Stromal cell of bone marrow (primary cell): ENCODE measurements at places on chromosomes 4 and X.

GRCh38 chrX:65451663-65452062 lies 82.9 kb downstream of the LAS1L start:
- peak; percentile 1 for DNase-seq

- DNase-seq = no peak
Observed at GRCh38 chr4:84932462-84932861, 34.0 kb downstream of the WDFY3 start.

- DNase-seq = no peak
Observed at GRCh38 chr4:32417113-32417704, 1697.0 kb downstream of the PCDH7 start.

- DNase-seq = peak; percentile 55
Observed at GRCh38 chr4:86367577-86367976, 7.7 kb upstream of the MAPK10 start.

GRCh38 chr4:15990570-15991285 lies 27.8 kb upstream of the FGFBP2 start:
- no peak for DNase-seq

DNA sequence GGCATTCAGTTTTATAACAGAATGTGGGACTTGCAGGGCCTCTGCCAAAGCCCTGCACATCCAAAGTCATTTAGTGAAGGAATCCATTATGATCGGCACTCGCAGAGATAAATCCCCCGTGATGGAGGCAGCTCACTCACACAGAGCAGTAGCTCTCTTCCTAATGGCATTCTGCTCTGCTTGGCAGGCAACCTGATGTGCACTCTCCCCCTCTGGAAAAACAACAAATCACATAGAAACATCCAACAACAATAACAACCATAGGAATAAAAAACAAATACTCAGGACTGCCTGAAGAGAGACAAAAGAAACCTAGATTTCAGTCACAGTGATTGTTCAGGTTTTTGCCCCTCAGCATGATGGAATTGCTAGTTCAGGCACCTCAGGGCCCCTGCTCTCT lies 59.7 kb downstream of the NAA11 start:
- no peak for DNase-seq

DNA sequence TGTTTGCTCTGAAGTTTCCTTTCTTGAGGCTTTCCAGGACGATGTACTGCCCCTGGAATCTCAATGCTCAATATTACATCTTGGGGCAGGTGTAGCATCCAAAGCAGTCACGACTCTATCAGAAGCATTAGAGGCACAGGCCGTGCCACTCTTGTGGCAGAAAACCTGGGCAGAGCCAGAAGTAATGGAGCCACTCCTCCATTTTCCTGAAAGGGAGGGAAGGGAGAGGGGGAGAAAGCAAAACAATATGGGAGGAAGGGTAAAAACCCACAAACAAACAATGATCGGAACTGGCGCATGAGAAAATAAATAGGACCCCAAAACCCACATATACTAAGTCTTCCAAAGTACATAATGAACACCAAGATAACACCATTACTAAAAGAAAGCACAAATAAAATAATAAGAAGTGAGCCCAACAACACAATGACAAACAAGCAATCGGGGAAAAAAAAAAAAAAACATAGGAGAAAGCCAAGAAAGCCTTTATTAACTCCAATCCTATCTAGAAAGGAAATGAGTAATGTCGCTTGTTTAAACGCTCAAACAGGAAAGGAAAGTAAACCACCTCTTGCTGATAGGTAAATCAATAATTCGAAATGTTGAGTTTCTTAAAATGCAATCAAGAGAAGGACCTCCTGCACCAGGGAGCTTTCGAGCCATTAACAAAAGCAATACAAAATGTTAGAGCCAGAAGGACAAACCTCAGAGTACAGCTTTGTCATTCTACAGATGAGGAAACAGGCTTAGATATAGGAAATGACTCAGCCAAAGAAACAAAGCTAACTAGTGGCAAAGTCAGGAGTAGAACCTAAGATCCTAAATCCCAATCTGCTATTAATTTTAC lies 117.4 kb downstream of the ATRX start:
- DNase-seq = peak; percentile 10

- no peak for DNase-seq
Observed at GRCh38 chr4:74042681-74043080, 4.2 kb upstream of the CXCL3 start.

GRCh38 chr4:99013884-99014523 lies 18.5 kb downstream of the METAP1 start:
- no peak for DNase-seq

- DNase-seq = no peak
Observed at GRCh38 chr4:158513256-158513655, 8.4 kb upstream of the RXFP1 start.

DNA sequence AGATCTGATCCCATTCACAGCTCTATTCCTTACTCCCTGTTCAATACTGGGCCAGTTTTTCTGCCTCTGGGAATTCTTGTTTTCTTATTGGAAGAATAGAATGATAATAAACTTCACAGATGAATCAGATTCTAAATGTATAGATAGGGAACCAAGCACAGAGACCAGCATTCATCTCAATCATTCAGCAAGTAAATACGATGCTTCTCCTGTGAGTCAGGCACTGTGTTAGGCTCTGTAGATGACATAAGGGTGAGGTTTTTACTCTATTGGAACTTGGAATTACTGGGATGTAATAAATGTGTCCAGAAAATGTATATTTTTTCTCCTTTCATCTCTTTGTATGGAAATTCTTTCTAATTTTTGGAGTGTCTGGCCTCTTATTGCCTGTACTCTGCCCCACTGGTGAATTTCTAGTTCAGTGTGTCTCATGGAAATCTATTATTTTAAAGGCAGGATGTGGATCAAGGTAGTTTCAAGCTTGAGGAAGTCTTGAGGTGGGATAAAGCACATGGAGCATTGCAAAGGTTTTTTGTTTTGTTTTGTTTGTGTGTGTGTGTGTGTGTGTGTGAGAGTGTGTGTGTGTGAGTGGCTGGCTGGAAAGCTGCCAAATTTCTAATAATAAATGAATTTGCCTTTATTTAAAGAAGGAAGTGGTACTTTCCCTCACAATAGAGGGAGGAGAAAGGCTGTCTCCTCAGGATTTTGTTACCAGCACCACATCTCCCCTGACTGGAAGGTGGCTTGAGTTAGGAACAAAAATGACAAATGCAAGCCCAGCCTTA lies 117.9 kb upstream of the HS3ST1 start:
- DNase-seq = no peak

GRCh38 chrX:132480581-132481203 lies 8.1 kb downstream of the MBNL3 start:
- peak; percentile 30 for DNase-seq

GRCh38 chr4:80540785-80541469 lies 205.4 kb downstream of the CFAP299 start:
- DNase-seq = no peak

- DNase-seq = no peak
Observed at GRCh38 chrX:143788265-143788664, 67.7 kb upstream of the SPANXN2 start.

DNA sequence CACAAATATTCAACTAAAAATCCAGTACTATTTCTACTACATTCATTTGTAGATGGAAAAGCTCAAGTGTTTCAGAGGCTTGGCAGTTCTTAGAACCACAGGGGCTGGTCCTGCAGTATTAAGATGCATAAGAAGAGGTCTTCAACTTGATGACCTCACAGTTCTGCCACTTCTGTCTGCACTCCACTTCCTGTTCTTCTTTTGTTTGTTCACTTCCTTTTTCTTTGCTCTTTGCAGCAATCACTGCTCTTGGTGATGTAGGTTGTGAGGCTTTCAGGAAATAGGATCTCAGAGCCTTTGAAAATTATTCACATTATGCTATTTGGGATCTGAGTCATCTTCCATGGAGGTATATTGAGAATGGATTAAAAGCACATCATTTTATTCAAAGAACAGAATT lies 602.0 kb upstream of the CPEB2 start:
- DNase-seq = peak; percentile 13

DNA sequence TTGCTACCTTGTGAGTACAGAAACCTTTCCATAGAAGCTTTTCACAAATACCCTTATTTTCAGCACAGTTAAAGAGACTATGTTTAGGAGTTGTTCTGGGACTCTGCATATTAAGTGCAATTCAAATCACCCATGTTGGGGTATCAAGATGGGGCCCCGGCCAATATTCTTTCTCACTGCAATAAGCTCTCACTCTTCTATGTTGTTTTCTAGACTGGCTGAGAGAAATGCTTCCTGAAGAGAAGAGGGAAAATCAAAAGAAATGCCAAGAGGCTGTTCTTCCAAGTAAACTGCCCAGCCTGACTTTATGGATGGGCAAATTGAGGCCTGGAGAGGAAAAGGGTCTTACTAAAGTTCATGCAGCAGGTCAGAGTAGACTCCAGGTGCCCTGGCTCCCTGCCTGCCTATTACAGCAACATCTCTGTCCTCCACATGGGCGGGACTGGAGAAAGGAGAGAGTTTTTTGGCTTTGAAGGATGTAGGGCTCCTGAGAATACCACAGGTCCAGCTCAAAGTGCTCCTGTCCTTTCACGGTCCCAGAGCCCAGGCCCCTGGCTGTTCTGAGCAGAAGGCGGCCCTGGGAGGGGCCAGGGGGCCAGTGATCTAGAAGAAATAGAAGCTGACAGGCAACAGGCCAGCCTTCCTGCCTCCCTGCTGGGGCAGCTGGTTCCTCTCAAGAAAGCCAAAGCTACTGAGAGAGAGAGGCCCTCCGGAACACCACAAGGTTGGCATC lies 745 bp upstream of the IQSEC2 start:
- no peak for DNase-seq

DNA sequence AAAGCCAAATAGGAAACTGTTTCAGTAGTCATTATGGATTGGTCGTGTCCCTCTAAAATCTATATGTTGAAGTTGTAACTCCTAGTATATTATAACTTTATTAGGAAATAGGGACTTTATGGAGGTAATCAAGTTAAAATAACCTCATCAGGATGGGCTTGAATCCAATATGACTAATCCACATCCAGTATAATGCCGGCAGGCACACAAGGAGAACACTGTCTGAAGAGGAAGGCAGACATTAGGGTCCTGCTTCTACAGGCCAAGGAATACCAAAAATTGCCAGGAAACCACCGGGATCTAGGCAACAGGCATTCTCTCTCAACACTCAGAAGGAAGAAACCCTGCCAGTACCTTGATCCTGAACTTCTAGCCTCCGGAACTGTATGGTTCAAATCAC lies 130.3 kb downstream of the ATP10D start:
- DNase-seq = peak; percentile 12

DNA sequence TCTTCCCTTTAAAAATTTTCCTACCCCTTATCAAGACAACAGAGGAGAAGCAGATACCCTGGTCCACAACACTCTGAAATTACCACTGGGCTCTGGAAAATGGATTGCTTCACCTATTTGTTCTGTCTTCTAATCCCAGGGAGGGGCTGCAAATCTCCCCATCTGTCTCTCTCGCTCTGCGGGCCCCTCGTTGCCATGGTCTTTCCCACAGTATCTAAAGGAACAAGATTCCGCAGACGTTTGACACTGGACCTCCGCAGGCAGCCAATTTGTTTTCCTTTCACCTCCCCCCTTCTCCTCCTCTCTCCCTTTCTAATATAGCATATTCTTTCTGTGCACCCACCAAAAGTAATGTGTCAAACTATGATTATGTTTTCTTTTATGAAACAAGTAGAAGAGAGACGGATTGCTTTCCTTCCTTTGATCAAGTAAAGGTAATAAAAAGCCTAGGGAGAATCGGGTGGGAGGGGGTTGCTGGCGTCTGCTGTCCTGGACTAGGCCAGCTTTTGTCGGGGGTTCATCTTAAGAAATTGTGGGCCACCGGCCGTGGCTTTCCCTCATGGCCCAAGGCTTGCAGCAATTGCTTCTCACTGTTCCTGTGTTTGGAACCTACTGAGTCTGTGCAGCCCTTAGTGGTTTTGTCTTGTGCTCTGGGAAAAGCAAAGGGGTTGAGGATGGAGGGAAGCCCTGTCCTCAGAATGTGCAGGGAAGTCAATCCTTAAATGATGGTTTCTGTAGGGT lies 81.0 kb downstream of the MGST2 start:
- DNase-seq = no peak

DNA sequence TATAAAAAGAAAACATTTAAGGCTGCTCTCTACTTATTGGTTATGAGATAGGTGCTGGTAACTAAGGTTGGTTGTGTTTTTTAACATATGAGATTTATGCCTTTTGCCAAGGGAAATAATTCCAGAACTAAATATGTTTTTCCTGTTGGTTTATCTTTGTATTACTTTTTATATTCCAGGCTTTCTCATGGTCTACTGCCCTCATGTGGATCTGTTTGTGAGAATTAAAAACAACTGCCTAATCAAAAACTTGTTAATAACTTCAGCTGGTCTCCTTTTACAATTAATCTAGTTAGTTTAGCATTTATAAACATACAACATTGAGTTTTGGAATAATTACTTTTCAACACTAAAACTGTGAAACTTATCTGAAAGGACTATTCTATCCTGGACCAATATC lies 1208.3 kb downstream of the ADGRL3 start:
- DNase-seq = no peak

DNA sequence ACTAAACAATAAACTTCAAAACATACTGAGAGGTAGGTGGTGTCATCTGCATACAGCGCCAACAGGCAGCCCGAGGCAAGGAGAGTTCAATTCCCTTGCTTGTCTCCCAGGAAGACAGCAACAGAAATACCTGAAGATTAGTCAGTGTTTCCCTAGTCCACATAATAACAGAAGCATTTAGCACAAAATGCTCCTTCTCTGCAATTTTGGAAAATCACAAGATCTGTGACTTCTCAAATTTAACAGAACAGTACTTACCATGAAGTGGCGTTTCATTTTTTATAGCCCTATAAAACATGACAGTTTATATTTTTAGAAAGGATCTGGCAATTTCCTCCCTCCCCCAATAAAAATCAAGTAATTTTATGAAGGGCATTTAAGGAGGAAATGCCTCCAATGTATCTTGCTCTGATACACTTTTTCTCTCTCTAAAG lies 67.1 kb upstream of the MYOZ2 start:
- DNase-seq = no peak

GRCh38 chr4:188332265-188332664 lies 193.0 kb downstream of the TRIML1 start:
- DNase-seq = peak; percentile 6

DNA sequence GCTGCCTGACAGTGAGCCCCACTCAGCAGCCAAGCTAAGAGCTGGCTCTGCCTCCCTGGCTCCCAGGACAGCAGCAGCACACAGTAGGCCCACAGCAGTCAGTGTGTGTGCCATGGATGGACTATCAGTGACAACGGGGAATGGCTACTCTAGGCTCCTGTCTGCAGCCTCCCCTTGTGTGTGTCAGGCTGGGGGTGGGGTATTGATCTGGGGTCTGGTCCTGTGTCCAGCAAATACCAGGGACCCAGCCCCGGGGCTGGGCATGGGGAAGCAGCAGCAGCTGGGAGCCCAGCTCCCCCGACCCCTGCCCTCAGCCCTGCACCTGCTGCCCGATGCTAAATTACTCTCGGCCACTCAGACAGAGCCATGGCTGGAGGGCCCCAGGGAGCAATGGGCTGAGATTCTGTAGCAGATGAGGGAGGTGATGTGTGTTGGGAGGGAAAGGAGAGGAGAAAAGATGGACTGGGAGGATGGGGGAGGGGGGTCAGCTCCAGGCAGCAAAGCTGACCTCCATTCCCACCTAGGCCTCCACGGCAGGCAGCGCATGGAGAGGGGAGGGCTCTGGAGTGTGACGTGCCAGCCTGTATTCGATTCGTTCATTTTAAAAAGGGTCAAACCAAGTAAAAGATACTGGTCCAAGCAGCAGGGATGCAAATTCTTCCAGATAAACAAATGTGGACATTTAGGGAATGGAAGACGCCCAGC lies 61.3 kb upstream of the CRMP1 start:
- no peak for DNase-seq
